ENCODE measurements at places on chromosomes 3 and 15.

DNA sequence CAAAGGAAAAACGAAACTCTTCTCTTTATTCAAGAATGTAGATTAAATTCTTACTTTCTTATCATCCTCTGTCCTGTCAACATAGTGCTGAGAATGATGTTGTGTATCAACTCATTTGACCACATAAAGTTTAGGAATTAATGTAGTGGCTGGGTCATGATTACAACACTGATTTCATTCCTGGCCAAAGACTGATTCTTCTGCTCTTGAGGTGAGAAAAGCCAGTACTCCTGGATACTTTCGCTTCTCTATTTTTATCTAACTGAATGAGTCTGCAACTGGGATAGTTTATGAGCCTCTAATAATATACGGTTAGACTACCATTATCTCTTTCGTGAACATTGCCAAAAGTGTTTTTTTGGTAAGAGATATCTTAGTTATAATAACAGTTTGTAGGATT, 173.0 kb downstream of the LPP start:
- no peak for DNase-seq

DNA sequence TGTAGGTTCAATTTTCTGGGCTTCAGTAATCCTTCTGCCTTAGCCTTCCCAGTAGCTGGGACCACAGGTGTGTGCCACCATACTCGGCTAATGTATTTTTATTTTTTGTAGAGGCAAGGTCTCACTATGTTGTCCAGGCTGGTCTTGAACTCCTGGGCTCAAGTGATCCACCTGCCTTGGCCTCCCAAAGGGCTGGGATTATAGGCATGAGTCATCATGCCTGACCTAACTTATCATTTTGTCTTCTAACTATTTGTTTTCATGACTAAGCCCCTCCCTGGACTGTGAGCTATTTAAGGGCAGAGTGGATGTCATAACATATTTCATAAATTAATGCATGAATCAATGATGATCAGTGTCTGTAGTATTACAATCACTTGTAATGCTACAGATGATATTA, 56.1 kb upstream of the PIAS1 start:
- no peak for DNase-seq

DNA sequence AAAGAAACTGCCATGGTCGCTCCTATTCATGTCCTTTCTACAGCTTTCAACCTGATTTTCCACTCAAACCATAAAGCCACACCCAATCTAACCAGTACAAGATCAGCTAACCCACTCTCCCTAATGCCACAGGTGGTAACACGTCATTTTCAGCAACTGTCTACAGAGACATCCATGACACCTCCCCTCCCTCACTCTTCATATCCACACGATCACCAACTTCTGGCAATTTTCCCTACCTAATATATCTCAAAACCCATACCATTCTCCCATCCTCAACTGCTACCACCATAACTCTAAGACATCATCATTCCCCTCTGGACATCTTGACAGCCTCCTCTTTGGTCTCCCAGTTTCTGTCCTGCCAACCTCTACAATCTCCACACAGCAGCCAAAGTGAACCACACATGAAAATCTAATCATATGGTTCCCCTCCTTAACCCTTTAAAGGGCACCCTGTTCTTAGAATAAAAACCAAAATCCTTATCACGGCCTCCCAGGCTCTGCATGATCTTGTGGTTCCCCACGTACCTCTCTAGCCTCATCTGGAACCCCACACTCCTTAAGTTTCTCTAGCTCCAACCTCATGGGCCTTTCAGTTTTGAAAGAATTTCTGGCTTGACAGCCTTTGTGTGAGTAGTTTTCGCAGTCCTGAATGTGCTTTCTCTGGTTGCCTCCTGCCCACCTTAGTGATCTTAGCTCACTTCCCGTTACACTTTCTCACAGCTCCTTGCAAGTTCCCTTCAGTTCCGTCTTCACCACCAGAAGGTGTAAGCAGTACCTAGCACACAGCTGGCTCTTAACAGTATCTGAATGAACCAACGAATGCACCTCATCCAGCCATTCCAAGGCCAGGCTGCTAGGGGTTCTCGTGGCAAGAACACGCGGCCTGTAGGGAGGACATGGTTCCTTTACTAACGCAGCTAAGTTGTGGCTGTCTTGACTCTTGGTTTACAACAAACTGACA, 33.4 kb downstream of the SPINK8 start:
- peak; percentile 62 for DNase-seq

GRCh38 chr3:119625451-119626153, 27.9 kb downstream of the PLA1A start:
- no peak for DNase-seq

DNA sequence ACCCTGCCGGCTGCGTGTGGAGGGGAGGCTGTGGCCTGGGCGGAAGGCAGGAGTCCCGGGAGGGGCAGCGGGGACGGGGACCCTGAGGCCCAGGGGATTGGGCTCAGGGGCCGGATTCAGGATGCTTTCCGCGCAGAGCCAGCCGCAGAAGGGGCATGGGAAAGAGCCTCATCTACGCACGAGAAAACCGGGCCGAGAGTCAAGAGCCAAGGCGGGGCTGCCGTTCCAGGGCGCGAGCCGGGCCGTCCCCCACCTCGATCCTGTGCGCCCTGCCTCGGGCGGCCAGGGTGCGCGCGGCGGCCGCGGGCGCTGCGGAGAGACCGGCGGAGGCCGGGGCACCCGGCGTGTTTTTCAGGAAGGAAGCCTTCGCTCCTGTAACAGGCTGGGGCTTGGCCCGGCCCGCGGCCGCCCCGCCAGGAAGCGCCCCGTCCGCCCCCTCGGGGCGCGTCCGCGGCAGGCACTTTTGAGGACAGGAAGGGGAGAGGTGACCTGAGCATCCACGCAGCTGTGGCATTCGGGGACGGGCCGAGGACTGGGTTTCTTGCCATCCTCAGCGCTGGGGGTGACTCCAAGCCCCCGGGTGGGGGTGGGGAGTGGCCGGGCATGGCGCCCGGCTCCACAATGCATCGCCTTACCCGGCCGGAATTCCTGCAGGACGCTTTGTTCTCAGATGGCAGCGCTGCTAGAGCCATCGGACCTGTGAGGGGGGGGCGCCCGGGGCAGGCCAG, 62.3 kb upstream of the GATA2 start:
- DNase-seq = no peak

DNA sequence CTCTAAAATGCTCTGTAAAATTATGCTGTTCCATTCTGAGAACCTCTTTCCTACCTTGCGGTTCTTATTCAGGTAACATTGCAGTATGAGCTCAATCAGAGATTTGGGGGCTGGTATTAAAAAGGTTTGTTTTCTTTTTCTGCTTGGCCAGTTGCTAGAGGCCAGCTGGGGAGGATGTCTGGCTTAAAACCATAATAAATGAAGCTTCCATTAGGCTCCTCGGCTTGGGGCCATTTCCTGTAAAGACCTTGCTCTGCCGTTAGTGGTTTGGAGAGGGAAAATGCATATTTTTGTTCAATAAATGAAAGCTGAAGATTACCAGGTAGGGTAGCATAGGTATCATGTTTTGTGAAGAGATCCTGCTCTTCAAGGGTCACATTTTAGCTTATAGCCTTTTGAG, 55.2 kb downstream of the MCTP2 start:
- peak; percentile 46 for DNase-seq

GRCh38 chr3:69738315-69738714, 949 bp upstream of the MITF start:
- no peak for DNase-seq

- DNase-seq = no peak
These were observed 19.8 kb upstream of the P2RY12 start for GRCh38 chr3:151404316-151404715.

Measured in activated CD8-positive, alpha-beta memory T cell treated with anti-CD3 and anti-CD28 coated beads, Interleukin-2, amount 10 ng/mL, durations not matched to agents 7 days and 5 days (primary cell).